ENCODE measurements at places on chromosomes 2 and 18. TPM values are rescaled to one million over a fixed set of nuclear protein-coding genes. Genes with fewer than 3 reads are reported as not detected.

GRCh38 chr2:224983712-224984554, 58.3 kb downstream of the DOCK10 start:
- no peaks in the 10 kb centered on the region for H3K36me3 ChIP-seq
- no peaks in the 10 kb centered on the region for H3K27me3 ChIP-seq
- no peak overlapping the region for H3K27ac ChIP-seq
- H3K4me3 ChIP-seq = no peak overlapping the region
- no peaks in the 10 kb centered on the region for H3K4me1 ChIP-seq

DNA sequence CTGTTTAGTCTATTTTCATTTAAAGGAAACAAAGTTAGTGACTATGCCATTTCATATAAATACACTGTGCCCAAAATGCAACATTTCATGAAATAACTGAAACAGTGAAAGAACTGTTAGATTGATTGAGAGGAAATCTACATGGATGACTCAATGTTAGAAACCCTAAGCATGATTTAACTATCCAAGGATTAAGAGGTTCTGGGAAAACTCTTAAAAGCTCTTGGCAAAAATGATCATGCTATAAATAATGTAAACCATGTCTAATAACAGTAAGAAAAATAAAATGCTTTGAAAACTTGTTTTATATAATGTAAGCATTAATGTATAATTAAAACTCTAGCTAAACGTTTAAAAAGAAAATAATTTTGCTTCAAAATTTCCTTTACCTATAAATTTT, 23.5 kb downstream of the MMADHC start:
- H3K36me3 ChIP-seq = peaks cover 14% of the 10 kb centered on the region
- peaks cover 8% of the 10 kb centered on the region for H3K4me1 ChIP-seq

The NAT8 gene
- total RNA-seq = not detected

DNA sequence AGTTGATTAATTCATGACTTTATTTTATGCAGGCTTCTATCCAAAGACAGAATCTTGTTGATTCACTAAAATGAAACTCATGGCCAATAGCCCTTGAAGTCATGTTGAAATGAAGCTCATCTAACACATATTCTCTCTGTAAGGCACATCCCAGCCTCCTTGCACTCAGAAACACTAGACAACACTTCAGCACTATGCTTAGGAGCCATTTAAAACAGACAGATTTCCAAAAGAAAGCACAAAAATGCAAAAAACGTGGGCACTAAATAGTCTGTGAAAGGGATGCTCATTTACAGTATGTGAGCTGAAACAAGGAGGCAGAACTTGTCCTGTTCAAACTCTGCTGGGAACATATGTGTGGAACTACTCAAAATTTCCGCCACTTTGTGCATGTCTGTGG, 124.4 kb downstream of the MYCN start:
- DNase-seq = no peak
- H3K4me1 ChIP-seq = no peaks in the 10 kb centered on the region
- no peaks in the 10 kb centered on the region for H3K36me3 ChIP-seq
- H3K4me3 ChIP-seq = no peak overlapping the region
- no peak overlapping the region for H3K27ac ChIP-seq

GRCh38 chr2:117953231-117953630, 60.6 kb downstream of the CCDC93 start:
- H3K27me3 ChIP-seq = no peaks in the 10 kb centered on the region
- peaks cover 5% of the 10 kb centered on the region for H3K36me3 ChIP-seq
- no peak overlapping the region for H3K4me3 ChIP-seq

The AGXT gene
- total RNA-seq = not detected

DNA sequence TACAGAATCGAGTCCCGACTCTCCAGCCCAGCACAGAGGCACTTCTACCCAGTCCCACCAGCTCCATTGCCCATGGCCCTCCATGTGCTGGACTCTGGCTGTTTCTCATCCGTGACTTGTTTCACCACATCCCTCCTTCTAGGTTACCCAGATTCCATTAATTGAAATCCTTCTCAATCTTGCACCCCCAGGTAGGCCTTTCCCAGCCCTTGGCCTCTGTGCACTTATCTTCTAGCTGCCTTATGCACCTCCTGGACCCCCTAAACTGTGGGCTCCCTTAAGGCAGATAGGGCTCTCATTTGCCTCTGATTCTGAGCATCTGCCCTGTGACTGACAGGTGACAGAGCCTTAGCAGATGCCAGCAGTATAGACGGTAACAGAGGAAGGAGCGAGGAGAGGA, 9.2 kb downstream of the MYCN start:
- no peak for DNase-seq
- no peak overlapping the region for H3K4me3 ChIP-seq
- H3K4me1 ChIP-seq = peaks cover under 1% of the 10 kb centered on the region
- no peaks in the 10 kb centered on the region for H3K36me3 ChIP-seq
- H3K27ac ChIP-seq = no peak overlapping the region

DNA sequence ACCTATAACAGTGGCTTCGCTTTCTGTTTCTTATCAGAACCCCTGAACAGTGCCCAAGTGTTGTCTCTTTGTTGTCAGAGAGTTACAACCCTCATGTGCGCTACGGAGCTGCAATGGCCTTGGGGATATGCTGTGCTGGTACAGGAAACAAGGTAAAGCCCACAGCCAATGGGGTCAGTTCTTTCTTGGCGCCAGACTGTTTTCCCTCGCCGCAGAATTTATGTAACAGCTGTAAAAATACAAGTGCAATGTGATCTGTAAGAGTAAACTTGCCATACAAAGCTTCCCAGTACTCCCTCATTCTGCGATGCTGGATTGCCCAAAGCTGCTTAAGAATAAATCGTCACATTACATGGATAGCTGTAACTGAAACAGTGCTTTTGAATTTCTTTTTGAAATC, 13.9 kb upstream of the HTR2B start:
- no peak for DNase-seq
- H3K36me3 ChIP-seq = no peaks in the 10 kb centered on the region
- H3K4me3 ChIP-seq = no peak overlapping the region
- H3K27ac ChIP-seq = no peak overlapping the region

The ANKRD30BL gene
- not detected for total RNA-seq

The BAZ2B gene
- total RNA-seq = 157 TPM

DNA sequence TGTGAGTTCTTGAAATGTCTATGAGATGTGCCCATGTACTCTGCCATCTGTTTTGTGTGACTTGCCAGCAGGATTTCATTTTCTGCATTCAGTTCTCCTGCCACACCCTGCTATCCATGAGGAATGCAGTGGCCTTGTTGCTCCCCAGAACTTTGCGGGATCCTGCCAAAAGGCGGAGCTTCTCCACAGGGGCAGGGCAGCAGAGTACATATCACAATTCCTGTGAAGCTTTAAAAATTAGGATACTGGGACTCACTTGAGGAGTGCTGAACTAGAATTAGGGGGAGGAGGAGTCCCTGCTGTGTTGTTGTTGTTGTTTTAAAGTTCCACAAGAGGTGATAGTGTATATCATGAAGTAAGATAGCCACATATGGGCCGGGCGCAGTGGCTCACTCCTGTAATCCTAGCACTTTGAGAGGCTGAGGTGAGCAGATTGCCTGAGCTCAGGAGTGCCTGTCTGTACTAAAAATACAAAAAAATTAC, 76.4 kb downstream of the TANC1 start:
- H3K27ac ChIP-seq = peak overlapping the region; percentile 63
- peak; percentile 86 for DNase-seq
- no peaks in the 10 kb centered on the region for H3K36me3 ChIP-seq
- H3K4me1 ChIP-seq = peaks cover 55% of the 10 kb centered on the region
- H3K4me3 ChIP-seq = no peak overlapping the region

GRCh38 chr18:77096936-77097886, 35.4 kb downstream of the MBP start:
- no peak overlapping the region for H3K4me3 ChIP-seq
- no peak for DNase-seq
- H3K27ac ChIP-seq = peak overlapping the region; percentile 20
- H3K4me1 ChIP-seq = peaks cover 15% of the 10 kb centered on the region
- no peaks in the 10 kb centered on the region for H3K27me3 ChIP-seq

GRCh38 chr2:39227628-39228412, 15.9 kb downstream of the CDKL4 start:
- H3K36me3 ChIP-seq = no peaks in the 10 kb centered on the region
- no peaks in the 10 kb centered on the region for H3K27me3 ChIP-seq
- peak; percentile 82 for DNase-seq
- peaks cover 5% of the 10 kb centered on the region for H3K4me1 ChIP-seq
- H3K27ac ChIP-seq = no peak overlapping the region

- H3K27me3 ChIP-seq = no peaks in the 10 kb centered on the region
- peaks cover 70% of the 10 kb centered on the region for H3K4me1 ChIP-seq
- no peaks in the 10 kb centered on the region for H3K36me3 ChIP-seq
- H3K27ac ChIP-seq = peak overlapping the region; percentile 95
Observed at GRCh38 chr18:58223717-58224424, 179.8 kb downstream of the NEDD4L start.

Measured in thyroid gland (tissue), 4 donors.